ENCODE measurements at places on chromosomes 2 and 18. TPM values are rescaled to one million over a fixed set of nuclear protein-coding genes. Genes with fewer than 3 reads are reported as not detected.

Gene CCL20
- 1.0 TPM for total RNA-seq

Gene CRYBA2
- total RNA-seq: not detected

Gene CIB4
- not detected for total RNA-seq

Gene ZNF2
- total RNA-seq: 6.1 TPM

Gene CPLX4
- not detected for total RNA-seq

Gene RTP5
- not detected for total RNA-seq

Gene ABCG8
- total RNA-seq: not detected

Gene SCYGR2
- total RNA-seq: not detected

Gene NPHP1
- 4.4 TPM for total RNA-seq

Gene SLC9A4
- 3.2 TPM for total RNA-seq

Gene SFTPB
- total RNA-seq: not detected

Gene LAMA3
- total RNA-seq: 126 TPM

Gene COL6A3
- total RNA-seq: 81.9 TPM

Gene DUSP2
- total RNA-seq: 1.7 TPM

Gene EGR4
- not detected for total RNA-seq

Gene GCG
- not detected for total RNA-seq

Gene UGT1A10
- total RNA-seq: not detected

Gene CCDC85A
- total RNA-seq: 0.29 TPM

Gene FOXD4L1
- not detected for total RNA-seq

Gene CCDC102B
- 1.6 TPM for total RNA-seq

Gene GAL3ST2
- total RNA-seq: not detected

Gene STK11IP
- total RNA-seq: 33.8 TPM

Gene NCKAP1
- total RNA-seq: 189 TPM

Gene CCDC141
- not detected for total RNA-seq

Gene SCN9A
- 7.2 TPM for total RNA-seq

Measured in kidney epithelial cell (primary cell).